ENCODE measurements at places on chromosomes 1 and 21.

- no peak for DNase-seq
Measured at GRCh38 chr1:173506437-173506836, 29.3 kb downstream of the PRDX6 start.

GRCh38 chr1:37741130-37741529, 23.8 kb downstream of the EPHA10 start:
- DNase-seq: no peak

- DNase-seq: no peak
Measured at GRCh38 chr1:32757213-32757895, 54.8 kb upstream of the SYNC start.

GRCh38 chr1:166350490-166350889, 183.7 kb upstream of the FAM78B start:
- DNase-seq: no peak

DNA sequence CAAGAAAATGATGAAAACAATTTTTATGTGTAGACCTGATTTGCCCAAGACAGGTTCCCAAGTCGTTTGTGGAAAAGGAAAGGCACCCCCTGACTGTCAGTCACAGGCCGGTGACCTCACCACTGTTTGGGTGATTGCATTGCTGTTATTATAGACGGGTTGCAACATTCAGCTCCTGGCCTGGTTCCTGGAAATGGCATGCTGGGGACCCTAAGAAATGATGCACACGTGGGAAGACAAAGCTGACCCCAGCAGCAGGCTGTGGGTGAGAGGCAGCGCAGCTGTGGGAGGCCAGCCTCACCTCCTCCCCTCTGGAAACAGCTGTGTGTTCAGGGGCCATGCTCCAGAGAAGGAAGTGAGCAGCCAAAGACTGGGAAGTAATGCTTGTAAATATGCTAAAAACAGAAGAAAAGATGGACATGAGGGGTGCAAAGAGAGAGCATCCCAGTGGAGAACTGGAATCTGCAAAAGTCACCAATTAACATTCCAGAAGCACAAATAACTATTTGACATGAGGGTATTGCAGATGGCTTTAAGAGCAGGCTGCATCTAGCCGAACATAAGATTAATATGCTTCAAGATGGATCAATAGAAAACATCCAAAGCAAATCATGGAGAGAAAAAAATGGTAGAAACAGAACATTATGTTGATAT, 23.4 kb upstream of the ABCG1 start:
- peak; percentile 62 for DNase-seq

DNA sequence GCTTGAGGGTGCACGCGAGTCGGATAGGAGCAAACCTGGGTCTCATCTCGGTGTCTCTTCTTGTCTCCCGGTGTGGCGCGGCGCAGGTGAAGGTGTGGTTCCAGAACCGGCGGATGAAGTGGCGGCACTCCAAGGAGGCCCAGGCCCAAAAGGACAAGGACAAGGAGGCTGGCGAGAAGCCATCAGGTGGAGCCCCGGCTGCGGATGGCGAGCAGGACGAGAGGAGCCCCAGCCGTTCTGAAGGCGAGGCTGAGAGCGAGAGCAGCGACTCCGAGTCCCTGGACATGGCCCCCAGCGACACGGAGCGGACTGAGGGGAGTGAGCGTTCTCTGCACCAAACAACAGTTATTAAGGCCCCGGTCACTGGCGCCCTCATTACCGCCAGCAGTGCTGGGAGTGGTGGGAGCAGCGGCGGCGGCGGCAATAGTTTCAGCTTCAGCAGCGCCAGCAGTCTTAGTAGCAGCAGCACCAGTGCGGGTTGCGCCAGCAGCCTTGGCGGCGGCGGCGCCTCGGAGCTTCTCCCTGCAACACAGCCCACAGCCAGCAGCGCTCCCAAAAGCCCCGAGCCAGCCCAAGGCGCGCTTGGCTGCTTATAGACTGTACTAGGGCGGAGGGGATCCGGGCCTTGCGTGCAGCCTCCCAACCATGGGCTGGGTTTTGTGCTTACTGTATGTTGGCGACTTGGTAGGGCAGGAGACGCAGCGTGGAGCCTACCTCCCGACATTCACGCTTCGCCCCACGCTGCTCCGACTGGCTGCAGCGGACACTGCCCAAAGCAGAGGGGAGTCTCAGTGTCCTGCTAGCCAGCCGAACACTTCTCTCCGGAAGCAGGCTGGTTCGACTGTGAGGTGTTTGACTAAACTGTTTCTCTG, 5.1 kb downstream of the HLX start:
- peak; percentile 88 for DNase-seq

GRCh38 chr1:204480515-204480914, 14.1 kb downstream of the PIK3C2B start:
- peak; percentile 66 for DNase-seq

DNA sequence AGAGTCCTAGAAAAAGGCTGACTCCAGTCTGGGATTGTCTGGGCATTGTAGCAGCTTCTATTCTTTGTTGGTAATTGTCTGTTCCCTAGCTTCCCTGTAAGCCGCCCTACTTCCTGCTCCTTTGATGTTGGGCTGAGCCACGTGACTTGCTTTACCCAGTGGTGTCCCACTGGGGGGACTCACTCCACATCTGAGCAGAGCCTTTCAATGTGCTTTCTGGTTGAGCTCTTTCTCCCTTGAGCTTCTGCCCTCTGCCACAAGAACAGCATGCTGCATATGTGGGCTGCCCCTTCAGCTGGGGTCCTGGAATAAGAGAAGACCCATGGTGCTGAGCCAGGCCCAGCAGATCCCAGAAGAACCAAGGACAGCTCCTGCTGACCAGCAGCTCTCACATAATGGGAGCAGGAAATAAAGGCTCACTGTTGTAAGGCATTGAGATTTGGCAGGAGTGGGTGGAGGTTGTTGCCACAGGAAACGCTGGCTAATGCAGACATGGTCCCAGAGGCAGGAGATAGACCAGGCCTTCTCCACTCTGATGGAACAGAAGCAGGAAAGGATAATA, 276.3 kb upstream of the GJB5 start:
- no peak for DNase-seq

- DNase-seq: no peak
Measured at GRCh38 chr1:205597691-205598314, 34.0 kb downstream of the ELK4 start.

DNA sequence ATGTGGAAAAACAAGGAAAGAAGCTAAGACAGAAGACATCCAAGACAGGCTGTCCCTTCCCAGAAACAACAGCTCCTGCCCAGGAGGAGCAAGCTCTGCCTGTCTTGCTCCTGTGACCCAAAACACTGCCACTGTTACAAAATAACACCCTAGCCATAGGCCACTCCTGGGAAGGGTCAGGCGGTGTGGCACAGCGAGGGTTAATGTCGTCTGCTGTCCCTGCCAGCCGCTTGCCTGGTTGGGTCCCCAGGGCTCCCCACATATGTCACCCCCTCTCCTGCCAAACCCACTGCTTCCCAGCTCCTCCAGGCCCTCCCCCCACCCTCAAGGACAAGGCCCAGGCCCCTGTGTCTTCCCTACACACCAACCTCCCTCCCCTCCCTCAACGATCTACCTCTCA, 3.9 kb upstream of the NHLH1 start:
- DNase-seq: no peak

GRCh38 chr1:47233186-47233585, 1.2 kb upstream of the TAL1 start:
- DNase-seq: no peak

DNA sequence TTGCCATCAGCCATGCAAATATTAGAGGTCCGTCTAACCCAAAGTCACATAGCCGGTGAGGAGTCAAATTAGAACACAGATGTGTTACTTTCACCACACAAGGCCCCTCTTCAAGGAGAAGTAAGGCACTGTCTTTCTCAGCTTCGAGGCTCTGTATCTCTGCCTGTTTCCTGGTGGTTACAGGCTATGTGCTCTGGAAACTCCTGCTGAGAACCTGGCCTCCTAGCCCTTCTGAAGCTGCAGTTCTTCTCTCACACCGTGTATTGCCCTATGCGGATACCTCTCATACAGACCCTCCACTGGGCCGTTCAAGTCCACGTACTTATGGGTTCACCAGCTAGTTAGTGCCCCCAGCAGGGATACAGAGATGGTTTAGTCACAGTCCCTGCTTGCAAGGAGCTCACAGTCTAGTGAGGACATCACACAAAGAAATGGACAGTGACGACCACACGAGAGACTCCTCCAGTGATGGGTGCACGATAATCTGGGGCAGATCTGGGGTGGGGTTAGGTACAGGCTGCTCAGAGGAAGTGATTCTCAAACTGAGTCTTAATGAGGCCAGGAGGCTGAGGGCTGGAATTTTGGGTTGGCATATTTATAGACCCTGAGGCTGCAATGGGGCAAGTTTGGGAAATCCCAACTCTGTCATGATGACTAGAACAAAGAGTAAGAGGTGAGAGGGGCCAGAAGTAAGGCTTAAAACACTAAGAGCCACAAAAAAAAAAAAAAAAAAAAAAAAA, 22.8 kb upstream of the ELOA start:
- no peak for DNase-seq

- no peak for DNase-seq
Measured at GRCh38 chr21:31730712-31731055, 1.2 kb downstream of the SCAF4 start.

- DNase-seq: no peak
Measured at GRCh38 chr1:8665833-8666232, 151.6 kb downstream of the RERE start.

- no peak for DNase-seq
Measured at GRCh38 chr1:153058154-153058553, 842 bp upstream of the SPRR2A start.

DNA sequence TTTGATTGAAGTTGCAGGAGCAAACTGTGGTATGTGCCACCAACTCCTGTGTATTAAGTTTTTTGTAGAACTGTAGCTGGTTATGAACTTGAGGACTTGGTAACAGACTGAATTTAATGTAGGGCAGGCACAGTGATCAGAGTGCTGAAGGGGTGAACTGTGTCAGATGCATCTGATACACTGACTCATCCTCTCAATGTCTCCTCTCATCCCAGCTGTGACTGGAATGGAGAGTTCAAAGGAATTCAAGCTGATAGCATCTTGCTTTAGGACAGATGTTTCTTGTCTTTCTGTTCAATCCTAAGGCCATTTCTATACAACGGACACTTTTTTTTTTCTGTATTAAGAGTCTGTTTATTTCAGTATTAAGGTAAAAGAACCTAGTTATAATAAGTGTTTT, 25.0 kb upstream of the GBP1 start:
- no peak for DNase-seq

- DNase-seq: no peak
Measured at GRCh38 chr1:246651012-246651695, 73.1 kb upstream of the SCCPDH start.

DNA sequence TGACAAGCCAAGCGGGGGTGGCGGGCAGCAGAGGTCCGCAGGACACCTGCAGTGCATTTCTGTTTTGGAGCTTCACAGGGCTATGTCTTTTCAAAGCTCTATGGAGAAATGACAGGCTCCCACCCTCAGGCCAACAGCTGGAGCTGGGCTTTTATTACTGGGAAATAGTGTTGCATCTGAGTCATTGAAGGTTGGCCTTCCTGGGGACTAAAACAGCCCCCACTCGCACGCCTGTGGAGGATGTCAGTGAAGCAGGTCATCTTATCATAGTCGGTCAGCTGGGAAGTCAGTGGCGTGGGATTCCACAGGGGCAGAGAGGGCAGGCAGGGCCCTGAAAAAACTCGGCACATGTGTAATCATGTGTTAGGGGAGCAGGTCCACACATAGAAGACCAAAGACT, 55.3 kb downstream of the NTPCR start:
- no peak for DNase-seq

DNA sequence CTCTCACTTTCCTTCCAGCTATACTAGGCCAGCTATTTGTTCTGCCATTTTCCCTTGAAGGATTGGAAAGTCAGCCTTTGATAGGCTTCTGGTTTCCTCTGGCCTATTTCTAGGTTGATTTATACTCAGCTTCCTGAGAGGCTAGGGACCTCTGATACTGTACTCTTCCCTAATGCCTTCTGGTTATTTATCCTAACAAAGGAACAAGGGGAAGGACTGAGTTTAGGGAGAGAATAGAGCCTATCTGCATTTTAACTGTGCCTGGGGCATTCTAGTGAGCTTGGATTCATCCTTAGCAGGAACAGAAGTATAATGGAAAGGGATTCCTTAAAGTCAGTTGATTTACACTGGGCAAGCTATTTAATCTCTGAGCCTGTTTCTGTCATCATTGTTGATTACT, 11.8 kb upstream of the TMEM39B start:
- DNase-seq: no peak

Data from upper lobe of left lung (tissue), 6 donors.